Left kidney (tissue), 8 donors: ENCODE measurements at places on chromosomes 1 and 21.

DNA sequence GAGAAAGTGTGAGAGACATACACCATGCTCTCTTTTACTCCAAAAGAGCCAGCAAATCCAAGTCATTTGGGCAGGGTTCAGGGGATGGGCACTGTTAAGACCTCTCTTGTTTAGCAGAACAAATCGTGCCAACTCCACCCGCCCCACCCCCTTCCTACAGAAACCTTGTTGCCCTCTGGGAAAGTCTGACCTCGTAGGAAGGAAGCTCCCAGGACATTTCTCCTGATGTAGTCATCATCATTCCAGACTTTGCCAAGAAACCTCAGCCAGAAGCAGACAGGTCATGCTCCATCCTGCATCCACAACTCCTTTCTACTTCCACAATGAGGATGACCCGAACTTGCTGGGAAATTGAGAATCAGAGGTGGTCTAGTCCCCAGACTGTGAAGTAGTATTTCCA, 57.7 kb downstream of the UBE2T start:
- DNase-seq = no peak

DNA sequence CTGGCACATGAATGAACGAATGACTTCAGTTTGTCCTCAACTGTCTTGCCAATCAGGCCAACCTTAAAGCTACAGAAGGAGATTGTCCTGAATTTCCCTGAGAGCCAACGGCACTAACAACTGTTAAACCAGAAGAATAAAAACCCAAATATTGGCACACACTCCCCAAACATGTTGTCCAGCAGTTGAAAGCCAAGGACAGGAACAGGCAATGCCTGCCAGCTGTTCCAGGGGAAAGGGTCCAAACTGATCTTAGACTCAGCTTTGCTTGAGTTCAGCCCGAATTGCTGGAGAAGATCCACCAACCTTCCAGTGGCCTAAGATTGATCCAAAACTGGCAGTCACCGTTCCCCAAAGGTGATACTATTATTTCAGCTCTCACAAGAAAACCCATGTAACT, 22.4 kb upstream of the AHCTF1 start:
- no peak for DNase-seq

DNA sequence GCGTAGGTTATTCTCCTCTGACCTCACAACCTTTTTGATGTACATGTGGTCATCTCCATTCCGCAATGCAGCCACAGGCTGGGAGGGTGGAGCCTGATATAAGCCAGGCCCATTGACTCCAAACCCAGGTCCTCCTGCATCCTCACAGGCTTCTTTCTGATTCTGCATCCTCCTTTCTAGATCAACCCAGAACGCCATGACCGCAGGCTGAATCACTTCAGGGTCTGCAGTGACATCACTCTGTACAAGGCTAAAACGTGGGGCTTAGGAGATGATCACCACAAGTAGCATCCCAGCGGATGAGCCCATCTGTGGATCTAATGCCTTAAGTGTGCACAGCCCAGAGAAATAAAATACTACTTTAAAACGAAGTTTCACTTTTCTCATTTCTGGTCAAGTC, 16.1 kb downstream of the EBNA1BP2 start:
- no peak for DNase-seq

- no peak for DNase-seq
These were observed 29.9 kb downstream of the KRTAP19-8 start for GRCh38 chr21:31008355-31008754.

GRCh38 chr1:75970631-75971030, 38.4 kb upstream of the ASB17 start:
- DNase-seq = no peak

- DNase-seq = no peak
These were observed 15.1 kb upstream of the DNAH14 start for GRCh38 chr1:224914292-224914900.

DNA sequence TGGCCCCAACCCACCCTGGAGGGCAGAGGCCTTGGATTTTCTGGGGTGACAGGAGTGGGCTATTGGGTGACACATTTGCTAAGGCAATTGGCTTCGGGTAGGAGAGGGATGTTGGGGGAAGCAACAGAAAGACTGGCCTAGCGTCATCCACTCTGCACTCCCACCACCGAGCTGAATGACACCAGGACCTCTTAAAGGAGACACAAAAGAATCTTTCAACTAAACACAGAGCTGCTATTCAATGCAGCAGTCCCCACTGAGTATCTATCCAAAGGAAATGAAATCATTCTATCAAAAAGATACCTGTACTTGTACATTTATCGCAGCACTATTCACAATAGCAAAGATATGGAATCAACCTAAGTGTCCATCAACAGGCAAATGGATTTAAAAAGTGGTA, 6.2 kb downstream of the TFF2 start:
- no peak for DNase-seq

GRCh38 chr1:245599371-245600174, 444.8 kb downstream of the KIF26B start:
- DNase-seq = no peak

DNA sequence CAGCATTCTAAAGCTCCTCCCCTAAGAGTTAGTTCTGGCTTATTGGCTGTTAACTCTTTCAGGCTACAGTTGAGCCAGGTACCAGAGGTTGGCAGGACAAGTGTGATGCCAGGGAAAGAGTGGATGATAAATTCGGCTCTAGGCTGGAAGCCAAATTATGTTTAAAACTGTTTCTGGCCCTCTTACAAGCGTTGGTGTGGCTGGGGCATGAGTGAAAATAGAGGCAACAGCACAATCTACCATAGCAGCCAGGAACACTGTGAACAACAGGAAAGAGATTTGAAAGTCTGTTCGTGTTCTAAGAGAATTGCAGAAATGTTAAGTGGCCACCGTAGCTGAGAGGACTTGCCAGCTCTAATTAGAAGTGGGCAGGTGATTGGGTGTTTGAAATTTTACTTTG, 84.2 kb downstream of the CDC7 start:
- DNase-seq = no peak

- no peak for DNase-seq
These were observed 59.5 kb downstream of the KCNK1 start for GRCh38 chr1:233673261-233673946.

- DNase-seq = no peak
These were observed 201.7 kb upstream of the BEND5 start for GRCh38 chr1:48978413-48978812.

GRCh38 chr1:15128077-15128476, 25.5 kb upstream of the TMEM51 start:
- no peak for DNase-seq

DNA sequence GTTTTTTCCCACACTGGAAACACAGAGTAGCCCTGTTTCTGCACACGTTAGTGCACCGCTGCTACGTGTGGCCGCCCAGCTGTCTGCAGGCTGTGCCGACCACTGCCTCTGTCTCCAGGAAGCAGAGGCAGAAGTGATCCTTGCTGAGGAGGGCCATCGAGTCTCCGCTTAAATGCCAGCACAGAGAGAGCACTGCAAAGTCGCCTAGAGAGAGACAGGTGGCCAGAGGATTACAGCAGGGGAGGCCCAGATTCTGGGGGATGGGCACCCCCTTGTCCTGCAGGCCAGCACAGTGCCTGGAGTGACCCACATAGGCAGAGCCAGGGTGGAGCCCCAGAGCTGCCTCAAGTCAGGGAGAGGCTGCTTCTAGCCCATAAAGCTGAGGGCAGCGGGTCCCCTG, 6.1 kb downstream of the TPRG1L start:
- DNase-seq = no peak

GRCh38 chr1:174768949-174769348, 230.8 kb upstream of the CACYBP start:
- no peak for DNase-seq

GRCh38 chr21:37711836-37712568, 204.3 kb downstream of the KCNJ6 start:
- DNase-seq = peak; percentile 79

- DNase-seq = no peak
These were observed 19.9 kb upstream of the SHCBP1L start for GRCh38 chr1:182972829-182973228.

DNA sequence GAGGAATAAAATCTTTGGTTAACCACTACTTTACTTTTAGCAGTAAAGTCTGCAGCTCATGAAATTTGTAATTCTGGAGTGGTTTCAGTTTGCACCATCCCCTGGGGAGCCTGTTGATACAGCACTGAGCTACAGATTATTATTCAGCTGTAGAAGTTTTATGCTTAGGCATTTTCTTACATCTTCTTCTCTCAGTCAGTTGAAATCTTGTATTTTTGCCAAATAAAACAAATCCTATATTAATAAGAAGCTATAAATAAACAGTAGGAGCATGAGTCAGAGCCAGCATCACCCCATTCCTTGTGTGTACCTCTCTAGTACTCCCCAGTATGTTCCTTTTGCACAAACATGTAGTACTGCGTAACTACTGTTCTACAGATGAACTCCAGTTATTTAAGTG, 118.9 kb downstream of the ATF6 start:
- no peak for DNase-seq

- no peak for DNase-seq
These were observed 647.6 kb downstream of the LMO4 start for GRCh38 chr1:87976316-87976715.

GRCh38 chr1:154327466-154328317, 2.4 kb downstream of the ATP8B2 start:
- no peak for DNase-seq

DNA sequence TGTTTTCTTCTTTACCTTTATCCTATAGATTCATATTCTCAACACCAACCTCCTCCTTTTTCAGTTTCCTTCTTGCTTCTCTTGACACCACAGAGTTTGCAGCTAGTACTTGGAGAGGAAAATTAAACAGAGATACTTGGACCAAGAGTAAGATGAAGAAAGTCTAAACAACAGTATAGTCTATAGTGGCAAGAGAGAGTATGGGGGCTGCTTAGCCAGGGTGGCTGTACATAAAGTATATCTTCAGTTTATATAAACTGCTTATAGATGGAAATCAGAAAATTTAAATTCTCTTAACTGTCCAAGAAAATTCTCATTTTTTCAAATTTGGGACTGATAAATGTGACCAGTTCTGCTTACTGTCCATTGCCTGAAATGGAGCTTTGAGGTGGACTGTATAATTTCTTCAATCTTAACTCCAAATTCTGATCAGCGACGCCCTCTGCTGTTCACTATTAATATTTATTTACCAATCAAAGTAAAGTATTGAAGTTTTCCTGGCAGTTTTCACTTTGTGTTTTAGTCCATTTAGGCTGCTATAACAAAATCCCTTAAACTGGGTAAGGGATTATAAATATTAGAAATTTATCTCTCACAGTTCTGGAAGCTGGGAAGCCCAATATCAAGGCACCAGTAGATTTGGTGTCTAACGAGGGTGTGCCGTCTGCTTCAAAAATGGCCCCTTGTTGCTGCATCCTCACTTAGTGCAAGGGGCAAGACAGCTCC, 14.8 kb upstream of the METTL18 start:
- DNase-seq = no peak

GRCh38 chr21:33945652-33946270, 30.2 kb upstream of the ATP5PO start:
- no peak for DNase-seq

GRCh38 chr21:46012154-46012553, 30.6 kb downstream of the COL6A1 start:
- DNase-seq = no peak

DNA sequence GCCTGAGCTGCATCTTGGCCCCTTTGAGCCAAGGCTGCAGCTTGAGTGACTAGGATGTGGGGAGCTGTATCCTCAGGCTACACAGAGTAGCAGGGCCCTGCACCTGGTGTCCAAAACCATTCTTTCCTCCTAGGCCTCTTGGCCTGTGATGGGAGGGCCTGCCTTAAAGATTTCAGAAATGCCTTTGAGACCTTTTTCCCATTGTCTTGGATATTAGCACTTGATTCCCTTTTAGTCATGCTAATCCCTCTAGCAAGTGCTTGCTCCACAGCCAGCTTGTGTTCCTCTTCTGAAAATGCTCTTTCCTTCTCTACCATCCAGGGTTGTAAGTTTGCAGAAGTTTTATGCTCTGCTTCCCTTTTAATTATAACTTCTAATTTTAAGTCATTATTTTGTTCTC, 21.7 kb upstream of the KIRREL1 start:
- no peak for DNase-seq

DNA sequence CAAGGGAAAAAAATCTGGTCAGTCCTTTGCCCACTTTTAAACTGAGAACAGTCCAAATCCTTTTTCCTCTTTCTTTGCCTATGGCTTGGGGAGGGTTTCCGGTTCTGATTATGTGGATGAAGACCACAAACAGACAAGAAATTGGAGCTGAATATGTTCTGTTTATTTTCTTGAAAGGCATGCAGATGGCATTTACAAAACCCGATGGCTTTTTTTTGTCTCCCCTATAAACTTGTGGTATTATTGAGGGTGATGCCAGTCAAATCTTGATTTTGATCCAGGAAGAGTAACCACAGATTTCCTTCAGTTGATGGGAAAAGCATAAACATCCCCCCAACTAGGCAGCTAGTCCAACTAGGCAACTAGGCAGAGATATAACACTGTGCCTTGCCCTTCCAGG, 38.9 kb downstream of the PLPP3 start:
- no peak for DNase-seq

- no peak for DNase-seq
These were observed 66.3 kb downstream of the SLC27A3 start for GRCh38 chr1:153841463-153841994.

- DNase-seq = no peak
These were observed 69.6 kb downstream of the HSPA13 start for GRCh38 chr21:14313300-14313699.

DNA sequence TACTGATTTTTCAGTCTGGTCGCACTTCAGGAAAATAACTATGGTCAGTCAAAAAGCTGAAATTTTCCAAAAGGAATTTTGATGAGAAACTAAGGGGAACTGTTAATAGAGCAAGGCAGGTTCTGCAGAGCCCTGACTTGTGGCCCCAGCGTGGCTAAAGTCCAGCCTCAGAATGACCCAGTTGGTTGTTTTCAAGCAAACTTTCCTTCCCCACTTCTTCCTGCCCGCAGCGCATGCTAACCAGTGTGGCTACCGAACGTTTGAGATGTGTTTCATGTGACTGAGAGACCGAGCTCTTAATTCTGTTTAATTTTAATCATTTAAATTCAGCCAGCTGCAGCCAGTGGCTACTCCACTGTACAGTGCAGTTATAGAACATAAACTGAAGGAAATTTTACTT, 6.2 kb upstream of the IL10RB start:
- no peak for DNase-seq

DNA sequence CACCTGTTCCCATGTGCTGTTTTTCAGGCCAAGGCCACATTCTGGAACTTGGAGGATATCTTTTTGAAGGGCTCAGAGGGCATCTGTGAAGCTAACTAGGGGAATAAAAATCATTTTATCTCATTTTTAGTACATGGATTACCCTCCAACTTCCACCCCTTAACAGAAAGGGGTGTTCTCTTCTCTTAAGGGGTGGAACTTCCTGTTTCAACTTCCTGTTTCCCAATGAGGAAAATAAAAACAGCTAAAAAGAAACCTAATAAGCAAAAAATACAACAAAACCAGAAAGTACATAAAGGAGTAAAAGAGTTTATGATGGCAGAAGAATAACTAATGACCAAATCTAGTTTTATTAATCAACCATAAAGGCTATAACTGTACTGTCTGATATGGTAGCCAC, 24.8 kb upstream of the SLC22A15 start:
- no peak for DNase-seq
